Right atrium auricular region (tissue), 2 donors: ENCODE measurements at places on chromosomes 2 and 18. TPM values are rescaled to one million over a fixed set of nuclear protein-coding genes. Genes with fewer than 3 reads are reported as not detected.
A peak's percentile ranks its signal among the peaks of the same experiment; 100 is the strongest.

DNA sequence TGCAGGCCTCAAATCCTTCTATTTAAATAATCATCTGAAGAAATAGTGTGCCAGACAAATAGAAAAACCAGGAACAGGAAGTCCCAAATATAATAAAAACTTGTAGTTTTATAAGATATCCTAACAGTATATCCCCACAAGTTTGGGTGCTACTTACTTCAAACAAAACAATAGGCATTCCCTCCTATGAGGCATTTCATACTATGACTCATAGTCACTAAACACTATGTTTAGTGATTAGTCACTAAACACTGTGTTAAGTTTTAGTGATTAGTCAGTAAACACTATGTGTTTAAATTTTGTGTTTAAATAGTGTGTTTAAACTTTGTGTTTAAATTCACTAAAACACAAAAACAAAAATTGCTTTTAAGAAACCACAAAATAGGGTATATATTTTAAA, 407.0 kb upstream of the CDH19 start:
- no peak for DNase-seq
- no peaks in the 10 kb centered on the region for H3K36me3 ChIP-seq
- H3K4me1 ChIP-seq: no peaks in the 10 kb centered on the region
- no peak overlapping the region for H3K4me3 ChIP-seq
- H3K27ac ChIP-seq: no peak overlapping the region

KATNAL2 gene
- total RNA-seq: 2.2 TPM

DNA sequence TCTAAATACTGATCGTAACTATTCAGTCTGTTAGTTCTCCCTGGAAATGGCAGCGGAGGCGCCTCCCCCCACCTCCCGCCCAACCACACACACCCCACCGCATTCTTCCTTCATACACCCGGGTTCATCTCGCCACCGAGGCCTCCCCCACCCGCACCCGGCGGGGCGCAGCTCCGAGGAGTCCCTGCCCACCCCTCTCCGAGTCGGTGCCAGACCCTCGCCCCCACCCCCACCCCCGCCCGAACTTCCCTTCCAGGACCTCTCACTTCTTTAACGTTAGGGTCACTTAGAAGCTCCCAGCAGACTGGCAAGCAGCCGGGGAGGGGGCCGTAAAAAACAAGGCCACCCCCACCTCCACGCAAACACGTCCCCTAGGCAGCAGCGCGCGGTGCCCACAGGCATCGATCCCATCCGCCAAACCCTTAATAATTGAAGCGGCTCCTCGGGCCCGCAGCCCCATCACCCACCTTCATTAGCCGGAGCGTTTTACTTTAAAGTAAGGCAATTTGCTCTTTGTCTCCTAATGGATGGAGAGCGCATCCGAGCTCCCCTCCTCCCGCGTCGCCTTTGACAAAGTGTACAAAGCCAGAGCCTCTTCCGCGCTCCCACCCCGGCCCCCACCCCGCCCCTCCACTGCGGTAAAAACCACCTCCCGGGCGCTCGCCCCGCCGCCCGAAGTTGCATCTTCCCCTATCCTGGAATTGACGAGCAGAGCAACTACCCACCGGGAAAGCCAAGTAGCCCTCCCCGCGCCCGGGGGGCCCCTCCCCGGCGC, 624 bp downstream of the ZNF516 start:
- peaks cover 26% of the 10 kb centered on the region for H3K4me1 ChIP-seq
- peak overlapping the region; percentile 87 for H3K4me3 ChIP-seq
- no peak for DNase-seq
- H3K27ac ChIP-seq: peak overlapping the region; percentile 85

DPYSL5 gene
- not detected for total RNA-seq

- peak overlapping the region; percentile 74 for H3K27ac ChIP-seq
- DNase-seq: peak; percentile 23
- no peaks in the 10 kb centered on the region for H3K4me1 ChIP-seq
- peak overlapping the region; percentile 49 for H3K4me3 ChIP-seq
- no peaks in the 10 kb centered on the region for H3K36me3 ChIP-seq
- no peaks in the 10 kb centered on the region for H3K27me3 ChIP-seq
Measured at GRCh38 chr2:88069117-88069516, 1.5 kb downstream of the SMYD1 start.

DNA sequence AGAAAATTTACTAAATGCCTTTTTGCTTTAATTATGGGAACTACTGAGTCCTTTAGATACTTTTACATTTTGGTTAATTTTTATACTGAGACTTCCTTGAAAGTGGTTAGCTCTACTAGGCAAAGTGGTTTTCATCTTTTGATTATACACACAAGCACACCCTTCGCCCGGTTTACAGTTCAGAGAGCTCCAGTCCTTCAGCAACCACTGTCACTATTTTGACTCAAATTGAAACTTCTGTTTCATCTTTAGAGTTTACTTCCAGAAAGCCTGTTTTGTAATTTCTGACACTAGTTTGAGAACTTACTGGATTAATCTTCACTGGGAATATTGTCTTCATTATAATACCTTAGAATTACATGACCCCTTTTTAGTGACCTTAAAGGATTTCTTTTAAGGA, 140.3 kb upstream of the FOSL2 start:
- no peaks in the 10 kb centered on the region for H3K4me1 ChIP-seq
- no peak overlapping the region for H3K27ac ChIP-seq
- DNase-seq: no peak
- no peak overlapping the region for H3K4me3 ChIP-seq

C2orf80 gene
- total RNA-seq: not detected

ABHD1 gene
- total RNA-seq: 0.90 TPM

BUB1 gene
- total RNA-seq: 0.28 TPM

AOX1 gene
- total RNA-seq: 48.2 TPM

DNA sequence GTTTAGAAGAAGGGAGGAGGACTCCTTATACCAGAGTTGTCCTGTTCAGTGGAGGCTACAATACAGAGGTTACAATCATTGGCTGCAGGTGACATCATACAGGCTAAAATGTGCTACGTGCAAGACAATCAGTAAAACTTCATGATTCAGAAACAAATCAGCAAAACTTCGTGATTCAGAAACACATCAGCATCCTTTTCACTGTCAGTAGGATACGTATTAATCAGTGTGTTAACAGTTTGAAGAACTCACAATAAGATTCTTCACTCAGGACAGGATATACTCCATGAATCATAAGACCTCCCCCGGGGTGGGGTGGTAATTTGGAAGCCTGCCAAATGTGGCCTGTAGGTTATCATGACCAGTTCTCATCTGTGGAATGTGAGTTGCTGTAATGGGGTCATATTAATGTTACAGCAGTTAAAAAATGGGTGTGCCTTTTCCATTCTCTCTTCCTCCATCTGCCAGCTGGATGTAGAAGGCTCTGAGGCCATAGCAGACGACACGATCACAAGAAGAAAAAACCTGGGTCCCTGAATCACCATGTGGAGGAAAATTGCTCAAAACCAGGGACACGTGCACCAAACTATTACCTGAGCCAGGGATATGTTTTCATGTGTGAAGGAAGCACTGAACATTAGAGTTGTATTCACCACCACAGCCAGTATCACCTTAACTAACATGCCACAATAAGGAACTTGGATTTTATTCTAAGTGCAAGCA, 134.8 kb upstream of the CREB1 start:
- no peak for DNase-seq
- H3K27ac ChIP-seq: peak overlapping the region; percentile 27
- H3K4me3 ChIP-seq: no peak overlapping the region
- H3K27me3 ChIP-seq: no peaks in the 10 kb centered on the region

- no peak overlapping the region for H3K4me3 ChIP-seq
- no peak for DNase-seq
- H3K27ac ChIP-seq: peak overlapping the region; percentile 68
- peaks cover 34% of the 10 kb centered on the region for H3K4me1 ChIP-seq
- no peaks in the 10 kb centered on the region for H3K27me3 ChIP-seq
- H3K36me3 ChIP-seq: no peaks in the 10 kb centered on the region
Measured at GRCh38 chr18:28086670-28087552, 90.0 kb downstream of the CDH2 start.

GRCh38 chr2:46337208-46337994, 40.2 kb downstream of the EPAS1 start:
- no peak overlapping the region for H3K4me3 ChIP-seq
- DNase-seq: no peak
- no peaks in the 10 kb centered on the region for H3K36me3 ChIP-seq
- no peaks in the 10 kb centered on the region for H3K27me3 ChIP-seq

DNA sequence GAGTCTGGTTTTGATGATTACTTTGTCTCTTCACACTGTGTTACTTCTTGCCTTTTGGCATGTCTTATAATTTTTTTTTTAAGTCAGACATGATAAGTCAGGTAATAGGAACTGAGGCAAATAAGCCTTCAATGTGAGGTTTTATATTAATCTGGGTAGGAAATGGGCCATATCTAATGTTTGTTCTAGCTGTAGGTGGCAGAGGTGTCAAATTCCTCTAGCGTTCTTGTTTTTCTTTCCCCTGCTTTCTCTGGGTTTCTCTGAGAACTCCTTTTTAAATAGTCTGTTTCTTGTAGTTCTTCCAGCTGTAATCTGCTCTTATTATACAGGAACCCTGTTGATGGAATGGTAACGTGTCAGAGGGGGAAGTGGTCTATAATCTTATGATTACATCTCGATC, 5.7 kb downstream of the SP140 start:
- no peaks in the 10 kb centered on the region for H3K36me3 ChIP-seq
- no peaks in the 10 kb centered on the region for H3K27me3 ChIP-seq
- DNase-seq: no peak
- H3K27ac ChIP-seq: no peak overlapping the region
- H3K4me3 ChIP-seq: no peak overlapping the region

- H3K4me1 ChIP-seq: no peaks in the 10 kb centered on the region
- H3K27me3 ChIP-seq: no peaks in the 10 kb centered on the region
- H3K27ac ChIP-seq: no peak overlapping the region
- H3K36me3 ChIP-seq: no peaks in the 10 kb centered on the region
Measured at GRCh38 chr2:177568390-177568789, 175.8 kb downstream of the AGPS start.

- no peak overlapping the region for H3K4me3 ChIP-seq
- H3K27me3 ChIP-seq: no peaks in the 10 kb centered on the region
- no peaks in the 10 kb centered on the region for H3K36me3 ChIP-seq
- H3K4me1 ChIP-seq: no peaks in the 10 kb centered on the region
- no peak for DNase-seq
Measured at GRCh38 chr2:240881913-240882312, 13.3 kb downstream of the AGXT start.

GRCh38 chr2:35082072-35082471, 1273.5 kb upstream of the CRIM1 start:
- H3K27ac ChIP-seq: no peak overlapping the region
- H3K4me1 ChIP-seq: no peaks in the 10 kb centered on the region
- H3K36me3 ChIP-seq: no peaks in the 10 kb centered on the region
- DNase-seq: no peak
- H3K4me3 ChIP-seq: no peak overlapping the region
- no peaks in the 10 kb centered on the region for H3K27me3 ChIP-seq

DNA sequence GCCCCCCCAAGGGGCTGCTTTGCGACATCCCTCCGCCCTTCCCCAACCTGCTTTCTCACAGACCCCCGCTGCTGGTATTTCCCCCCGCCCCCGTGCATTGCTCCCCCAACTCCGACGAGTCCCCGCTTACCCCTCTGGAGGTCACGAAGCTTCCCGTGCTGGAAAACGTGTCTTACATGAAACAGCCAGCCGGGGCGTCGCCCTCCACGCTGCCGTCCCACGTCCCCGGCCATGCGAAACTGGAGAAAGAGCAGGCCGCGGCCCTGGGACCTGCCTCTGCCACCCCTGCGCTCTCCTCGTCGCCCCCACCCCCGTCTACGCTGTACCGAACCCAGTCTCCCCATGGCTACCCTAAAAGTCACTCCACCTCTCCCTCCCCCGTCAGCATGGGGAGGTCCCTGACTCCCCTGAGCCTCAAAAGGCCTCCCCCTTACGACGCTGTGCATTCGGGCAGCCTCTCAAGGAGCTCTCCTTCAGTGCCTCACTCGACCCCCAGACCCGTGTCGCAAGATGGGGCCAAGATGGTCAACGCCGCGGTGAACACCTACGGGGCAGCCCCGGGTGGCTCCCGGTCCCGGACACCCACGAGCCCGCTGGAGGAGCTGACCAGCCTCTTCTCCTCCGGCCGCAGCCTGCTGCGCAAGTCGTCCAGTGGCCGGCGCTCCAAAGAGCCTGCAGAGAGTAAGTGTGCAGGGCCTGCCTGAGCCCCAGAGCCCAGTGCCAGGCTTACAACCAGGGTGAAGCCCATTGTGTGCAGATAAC, 183.0 kb downstream of the NYAP2 start:
- H3K4me3 ChIP-seq: no peak overlapping the region
- no peaks in the 10 kb centered on the region for H3K36me3 ChIP-seq
- H3K27me3 ChIP-seq: no peaks in the 10 kb centered on the region
- no peaks in the 10 kb centered on the region for H3K4me1 ChIP-seq
